SIG-M5 (cell line): ENCODE measurements at places on chromosomes 13 and 19.

- DNase-seq: peak; percentile 34
Observed at GRCh38 chr19:15323496-15324235, 8.7 kb downstream of the BRD4 start.

GRCh38 chr13:37127691-37128241 lies 22.3 kb upstream of the CSNK1A1L start:
- DNase-seq: no peak

- DNase-seq: no peak
Observed at GRCh38 chr13:111610879-111611278, 290.4 kb downstream of the TEX29 start.

GRCh38 chr19:2084993-2085720 lies 11.0 kb downstream of the MOB3A start:
- peak; percentile 91 for DNase-seq

DNA sequence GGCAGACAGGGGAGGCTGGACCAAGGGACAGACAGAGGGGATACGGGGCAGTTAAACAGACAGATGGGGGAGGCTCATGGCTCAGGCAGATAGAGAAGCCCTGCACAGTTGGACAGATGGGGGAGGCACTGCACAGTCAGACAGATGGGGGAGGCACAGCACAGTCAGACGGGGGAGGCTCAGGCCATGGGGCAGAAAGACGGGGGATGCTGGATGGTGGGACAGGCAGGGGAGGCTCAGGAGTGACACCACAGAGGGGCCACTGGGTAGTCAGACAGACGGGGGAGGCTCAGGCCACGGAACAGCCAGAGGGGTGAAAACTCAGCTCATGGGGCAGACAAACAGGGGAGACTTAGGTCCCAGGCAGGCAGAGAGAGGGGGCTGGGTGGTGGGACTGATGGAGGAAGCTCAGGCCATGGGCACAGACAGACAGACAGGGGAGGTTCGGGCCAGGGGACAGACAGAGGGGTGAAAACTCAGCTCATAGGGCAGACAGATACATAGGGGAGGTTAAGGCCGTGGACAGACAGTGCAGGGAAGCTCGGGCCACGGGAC lies 886 bp downstream of the MFSD12 start:
- DNase-seq: no peak

DNA sequence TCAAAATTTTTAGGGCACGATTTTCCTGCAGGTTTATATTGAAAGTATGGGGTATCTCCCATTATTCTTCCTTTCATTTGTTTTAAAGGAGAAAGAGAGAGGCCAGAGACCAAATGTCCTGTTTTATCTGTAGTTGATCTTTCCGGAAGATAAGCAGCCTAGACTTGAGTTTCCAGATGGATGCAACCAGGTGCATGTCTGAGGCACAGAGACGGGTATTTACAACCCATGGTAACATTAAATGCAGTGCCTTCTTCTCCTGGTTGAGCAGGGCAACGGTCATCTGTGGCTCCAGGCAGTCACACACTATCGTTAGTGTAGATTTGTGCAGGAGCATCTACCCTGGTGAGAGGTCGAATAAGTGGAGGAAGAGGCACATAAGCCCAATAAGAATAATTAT lies 1507.1 kb downstream of the UQCRFS1 start:
- DNase-seq: no peak

GRCh38 chr19:28414748-28415147 lies 798.2 kb downstream of the UQCRFS1 start:
- no peak for DNase-seq

DNA sequence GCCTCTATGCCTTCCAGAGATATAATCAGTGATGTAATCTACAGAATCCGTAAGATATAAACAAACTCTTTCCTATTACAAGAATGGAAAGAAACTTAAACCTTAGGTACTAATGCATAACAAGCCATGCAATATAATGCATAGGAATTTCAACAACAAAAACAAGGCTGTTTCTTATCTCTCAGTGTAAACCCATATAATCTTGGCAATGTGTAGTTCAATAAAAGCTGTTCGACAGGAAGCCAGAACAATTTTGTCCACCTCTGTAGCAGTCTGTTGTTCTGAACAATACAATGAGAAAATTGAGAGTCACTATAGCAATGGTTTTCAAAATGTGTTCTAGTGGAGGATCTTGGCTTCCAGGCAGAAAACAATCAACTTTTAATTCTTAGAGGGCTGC lies 111.5 kb upstream of the FREM2 start:
- no peak for DNase-seq

DNA sequence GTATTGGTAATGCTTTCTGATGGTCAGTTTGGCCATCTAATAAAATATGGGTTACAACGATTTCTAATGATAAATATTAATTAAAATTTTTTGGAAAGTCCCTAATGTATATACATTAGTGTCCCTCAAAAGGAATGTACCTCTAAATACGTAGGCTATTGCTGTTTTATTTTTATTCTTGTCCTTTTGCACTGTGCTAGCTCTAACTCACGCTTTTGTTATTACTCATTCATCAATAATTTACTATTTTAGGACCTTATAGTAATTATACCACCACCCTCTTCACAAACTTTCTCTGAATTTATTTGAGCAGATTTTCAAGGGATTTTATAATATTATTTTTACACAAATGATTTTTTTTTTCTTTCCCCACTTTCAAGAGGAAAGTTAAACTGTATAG lies 795.9 kb upstream of the PCDH9 start:
- DNase-seq: no peak

DNA sequence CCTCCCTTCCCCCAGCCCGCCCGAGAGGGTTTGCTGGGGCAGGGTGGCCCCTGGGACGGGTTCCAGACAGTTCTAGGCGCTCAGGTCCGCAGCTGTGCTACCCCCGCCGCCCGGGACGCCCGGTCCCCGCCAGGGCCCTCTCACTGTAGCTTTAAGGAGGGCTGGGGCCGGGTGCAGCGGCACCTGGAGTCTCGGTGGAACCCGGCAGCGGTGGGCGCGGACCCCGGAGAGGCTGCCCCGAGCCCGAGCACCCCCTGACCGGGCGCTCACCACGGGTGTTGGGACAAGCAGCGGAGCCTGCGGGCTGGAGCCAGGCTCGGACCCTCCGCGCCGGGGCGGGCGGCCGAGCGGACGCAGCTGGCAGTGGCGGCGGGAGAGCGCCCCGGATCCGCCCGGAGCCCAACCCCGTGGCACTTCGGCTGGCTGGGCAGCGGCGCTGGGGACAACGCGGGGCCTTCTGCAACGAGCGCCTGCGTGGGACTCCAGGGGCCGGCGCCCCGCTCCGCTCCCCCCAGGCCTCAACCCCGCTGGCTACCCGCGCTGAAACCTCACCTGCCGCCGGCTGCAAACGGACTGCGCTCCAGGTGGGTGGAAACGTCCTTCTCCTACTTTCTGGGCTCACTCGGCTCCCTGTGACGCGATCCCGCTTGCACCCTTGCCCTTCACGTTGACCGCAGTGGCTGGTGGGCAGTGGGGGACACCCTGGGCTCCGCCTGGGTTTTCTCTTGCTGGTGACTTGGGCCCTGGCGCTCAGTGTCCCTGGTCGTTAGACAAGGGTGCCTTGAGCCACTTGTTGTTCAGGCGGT lies 81.1 kb downstream of the ZNF429 start:
- no peak for DNase-seq

GRCh38 chr13:75789451-75790197 lies 153.5 kb downstream of the LMO7 start:
- DNase-seq: no peak

DNA sequence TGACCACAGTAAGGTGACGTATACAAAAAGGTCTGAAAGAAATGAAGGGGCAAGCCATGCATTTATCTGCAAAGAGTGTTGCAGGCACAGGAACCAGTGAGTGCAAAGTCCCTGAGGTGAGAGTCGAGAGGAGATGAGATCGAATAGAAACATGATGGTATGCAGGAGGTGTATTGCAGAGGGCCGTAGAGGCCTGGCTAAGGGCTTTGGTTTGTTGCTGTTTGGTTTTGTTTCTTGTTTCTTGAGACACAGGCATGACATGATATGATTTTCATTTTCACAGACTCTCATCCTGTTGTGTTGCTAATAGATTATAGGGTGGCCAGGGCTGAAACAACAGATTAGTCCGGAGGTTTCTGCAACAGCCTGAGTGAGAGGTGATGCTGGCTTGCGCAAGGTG lies 80.4 kb downstream of the HSPH1 start:
- no peak for DNase-seq

DNA sequence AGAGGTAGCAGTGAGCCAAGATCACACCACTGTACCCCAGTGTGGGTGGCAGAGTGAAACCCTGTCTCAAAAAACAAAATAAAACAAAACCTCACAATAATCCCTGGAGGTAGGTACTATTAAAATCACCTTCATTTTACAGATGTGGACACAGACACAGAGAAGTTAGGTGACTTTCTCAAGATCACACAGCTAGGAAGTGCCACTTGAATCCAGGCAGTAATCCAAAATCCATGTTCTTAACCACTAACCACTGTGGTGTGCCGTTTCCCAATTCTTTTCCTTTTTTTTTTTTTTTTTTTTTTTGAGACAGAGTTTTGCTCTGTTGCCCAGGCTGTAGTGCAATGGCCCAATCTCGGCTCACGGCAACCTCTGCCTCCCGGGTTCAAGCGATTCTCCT lies 9.0 kb downstream of the PPP1R14A start:
- DNase-seq: no peak

GRCh38 chr13:37101201-37101600 lies 4.3 kb downstream of the CSNK1A1L start:
- DNase-seq: no peak

DNA sequence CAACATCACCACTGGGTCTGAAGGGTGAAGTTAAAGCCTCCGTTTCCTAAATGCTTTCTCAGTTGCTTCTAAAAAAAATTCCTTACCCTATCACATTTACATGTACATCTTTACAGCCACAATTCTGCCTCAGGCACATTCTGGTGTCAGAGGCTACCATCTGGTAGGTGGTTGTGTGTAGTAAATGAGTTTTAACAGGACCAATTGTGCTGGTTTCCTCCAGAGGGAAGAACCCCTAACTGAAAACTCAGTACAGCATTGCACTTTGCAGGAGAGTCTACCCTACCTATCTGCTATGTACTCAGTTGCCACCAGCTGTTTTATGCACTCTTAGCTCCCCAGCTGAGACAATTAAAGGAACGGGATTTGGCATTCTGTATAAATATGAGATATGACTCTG lies 1576.5 kb downstream of the PCDH9 start:
- DNase-seq: no peak

DNA sequence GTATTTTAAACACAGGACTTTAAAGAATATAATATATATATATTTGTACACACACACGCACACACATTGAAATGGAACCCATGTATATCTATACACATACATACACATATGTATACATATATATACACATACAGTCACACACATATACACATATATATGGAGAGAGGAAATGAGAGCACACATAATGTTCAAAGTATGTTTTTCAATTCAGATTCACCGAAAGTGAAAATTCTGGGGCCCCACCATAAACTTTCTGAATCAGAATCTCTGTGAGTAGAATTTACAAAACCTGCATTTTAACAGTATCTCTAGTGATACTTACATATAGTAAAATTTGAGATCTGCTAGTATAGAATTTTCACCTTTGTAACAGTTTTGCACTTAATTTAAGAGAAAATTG lies 60.4 kb upstream of the OBI1 start:
- DNase-seq: no peak

DNA sequence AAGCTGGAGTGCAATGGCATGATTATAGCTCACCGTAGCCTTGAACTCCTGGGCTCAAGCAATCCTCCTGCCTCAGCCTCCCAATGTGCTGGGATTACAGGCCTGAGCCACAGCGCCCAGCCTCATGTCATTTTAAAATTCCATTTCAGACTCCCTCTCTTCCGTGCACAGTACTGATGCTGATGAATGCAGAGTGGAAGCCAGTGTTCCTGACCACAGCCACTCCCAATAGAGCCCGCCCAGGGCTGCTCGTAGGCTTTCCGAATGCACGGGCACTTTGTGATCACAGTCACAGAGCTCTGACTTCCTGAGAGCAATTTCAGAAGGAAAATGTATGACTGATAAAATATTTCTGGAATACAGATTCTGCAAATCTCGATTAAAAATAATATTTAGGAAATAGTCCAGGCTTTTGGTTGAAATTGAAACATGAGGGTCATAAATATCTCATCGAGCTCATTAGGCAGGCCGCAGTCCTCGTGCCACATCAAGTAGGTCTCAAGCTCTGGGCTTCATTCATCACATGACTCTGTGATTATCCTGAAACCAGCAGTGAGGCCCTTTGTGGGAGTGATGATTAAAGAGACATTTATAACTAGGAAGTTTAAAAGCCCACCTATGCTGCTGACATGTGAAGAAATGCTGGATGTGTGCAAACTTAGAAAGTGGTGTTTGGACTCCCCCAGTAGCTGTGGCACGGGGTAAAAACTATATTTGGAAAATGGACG lies 38.9 kb upstream of the AMER2 start:
- no peak for DNase-seq

- no peak for DNase-seq
Observed at GRCh38 chr19:31955061-31955460, 390.3 kb upstream of the ZNF507 start.

- no peak for DNase-seq
Observed at GRCh38 chr13:108328848-108329247, 59.3 kb downstream of the TNFSF13B start.

GRCh38 chr19:2329149-2329478 lies 630 bp downstream of the SPPL2B start:
- no peak for DNase-seq

DNA sequence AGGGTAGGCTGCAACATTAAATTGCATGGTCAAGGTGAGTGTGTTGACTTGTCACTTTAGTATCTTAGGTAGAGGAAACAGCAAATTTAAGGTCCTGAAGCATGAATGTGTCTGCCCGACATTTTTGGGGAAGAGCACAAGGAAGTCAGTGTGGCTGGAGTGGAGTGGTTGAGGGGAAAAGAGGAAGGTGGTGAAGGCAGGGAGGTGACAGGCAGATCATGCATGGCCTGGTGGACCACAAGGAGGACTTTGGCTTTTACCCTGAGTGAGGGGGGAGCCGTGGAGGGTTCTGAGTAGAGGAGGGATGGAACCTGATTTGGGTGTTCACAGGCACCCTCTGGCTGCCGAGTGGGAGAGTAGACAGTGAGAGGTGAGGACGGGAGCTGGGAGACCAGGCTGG lies 168.0 kb downstream of the IER2 start:
- DNase-seq: no peak

DNA sequence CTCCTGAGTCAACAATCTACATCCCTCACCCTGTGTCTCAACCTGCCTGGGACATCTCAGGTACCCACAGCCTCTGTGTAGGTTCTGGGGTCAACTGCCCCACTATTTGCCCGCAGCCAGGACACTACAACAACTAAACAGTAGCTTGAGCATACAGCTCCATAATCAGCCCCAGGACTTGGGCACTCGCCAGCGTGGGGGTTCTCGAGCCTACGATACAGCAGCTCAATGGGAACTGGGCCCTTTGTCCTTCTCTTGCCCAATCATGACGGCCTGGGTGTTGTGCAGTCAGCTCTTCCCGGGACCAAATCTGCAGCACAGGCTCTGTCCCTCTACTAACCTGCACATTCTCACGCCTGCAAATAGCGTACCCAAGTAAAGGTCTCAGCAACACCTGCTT lies 1.3 kb downstream of the ZNF180 start:
- no peak for DNase-seq

- no peak for DNase-seq
Observed at GRCh38 chr13:25371875-25372283, at the start of gene ATP8A2. Gene ATP8A2, plus strand, starts transcription at chr13:25371974. Its CDS starts 239 bp downstream, at chr13:25372213.

- no peak for DNase-seq
Observed at GRCh38 chr19:2627319-2627829, 75.1 kb downstream of the GNG7 start.

GRCh38 chr19:16378291-16378889 lies 53.8 kb downstream of the KLF2 start:
- DNase-seq: no peak
